ENCODE measurements at places on chromosomes 4 and X. TPM values are rescaled to one million over a fixed set of nuclear protein-coding genes. Genes with fewer than 3 reads are reported as not detected.
A peak's percentile ranks its signal among the peaks of the same experiment; 100 is the strongest.

GRCh38 chr4:119739796-119740195 lies 111.2 kb upstream of the PDE5A start:
- no peak for DNase-seq

GRCh38 chr4:100067255-100067654 lies 117.2 kb upstream of the H2AZ1 start:
- no peak for DNase-seq

DNA sequence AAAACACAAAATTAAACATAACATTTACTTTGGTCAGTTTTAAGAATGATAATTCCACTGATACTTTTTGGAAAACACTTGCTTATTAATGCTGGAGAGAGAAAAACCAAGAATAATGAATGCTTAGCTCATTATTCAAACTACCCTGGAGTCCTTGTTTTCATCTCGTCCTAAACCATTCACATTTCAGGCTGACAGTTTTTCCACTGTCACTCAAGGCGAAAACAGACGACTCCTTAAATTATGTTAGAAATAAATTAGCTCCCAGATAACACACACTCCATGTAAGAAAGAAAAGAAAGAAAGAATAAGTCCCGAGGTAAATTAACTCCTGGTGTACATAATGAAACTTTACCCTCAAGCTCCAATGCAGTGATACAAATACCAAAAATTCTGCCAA lies 33.5 kb downstream of the TLR10 start:
- DNase-seq: no peak

GRCh38 chr4:85455942-85456341 lies 19.0 kb upstream of the ARHGAP24 start:
- DNase-seq: no peak

DNA sequence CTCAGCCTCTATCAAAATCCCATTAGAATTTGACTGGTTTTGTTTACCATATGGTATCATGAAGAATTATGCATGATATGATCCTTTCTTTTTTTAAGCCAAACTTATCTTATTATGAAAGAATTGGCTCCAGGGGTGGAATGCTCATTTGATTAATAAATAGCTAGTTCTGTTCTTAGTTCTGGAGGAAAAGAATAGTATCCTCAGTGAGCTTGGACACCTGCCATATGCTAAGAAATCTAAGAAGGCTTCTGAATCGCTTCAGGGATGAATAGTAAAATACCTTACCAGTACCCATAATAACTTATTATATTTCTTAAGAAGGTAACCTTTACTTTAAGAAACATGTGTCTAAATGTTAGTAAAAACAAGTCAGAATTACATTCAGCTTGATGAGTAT lies 803.6 kb downstream of the ADGRL3 start:
- no peak for DNase-seq

GRCh38 chr4:55849724-55850123 lies 3.7 kb upstream of the EXOC1 start:
- DNase-seq: no peak

GRCh38 chr4:21742326-21742725 lies 206.2 kb downstream of the KCNIP4 start:
- no peak for DNase-seq

- DNase-seq: no peak
These were observed 8.7 kb upstream of the ANK2 start for GRCh38 chr4:113040793-113041192.

DNA sequence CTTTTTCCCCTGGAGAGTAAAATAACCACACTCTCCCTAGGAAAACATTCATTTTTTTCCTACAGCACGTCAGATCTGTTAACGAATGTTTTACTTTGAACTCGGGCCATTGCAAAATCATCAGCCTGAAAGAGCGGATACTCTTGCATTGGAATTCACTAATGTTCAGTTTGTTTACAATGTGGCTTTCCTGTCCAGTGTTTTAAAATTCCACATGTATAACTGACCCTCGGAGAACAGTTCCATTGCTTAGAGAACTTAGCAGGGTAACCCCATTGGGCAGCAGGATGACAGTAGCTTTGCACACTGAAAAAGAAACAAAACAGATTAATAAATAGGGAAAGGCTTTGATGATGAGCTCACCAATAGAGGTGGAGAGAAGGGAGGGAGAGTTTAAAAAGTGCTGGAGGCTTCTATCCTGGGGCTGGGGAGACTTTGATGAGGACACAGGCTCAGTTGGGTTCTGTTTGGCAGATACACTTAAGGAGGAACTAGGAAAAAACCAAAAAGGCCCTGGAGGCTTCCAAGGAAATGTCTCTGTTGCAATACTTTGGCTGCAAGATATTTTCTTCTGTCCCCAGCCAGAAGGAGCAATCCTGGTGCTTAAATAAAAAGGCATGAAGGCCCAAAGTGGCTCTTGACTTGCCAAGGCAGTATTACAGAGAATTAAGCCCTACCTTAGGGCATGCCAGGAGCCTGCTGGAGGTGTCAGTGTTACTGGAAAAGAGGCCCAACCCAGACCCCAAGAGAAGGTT lies 143.1 kb downstream of the ARSF start:
- peak; percentile 32 for DNase-seq

GRCh38 chr4:176400816-176401461 lies 81.2 kb downstream of the SPCS3 start:
- DNase-seq: no peak

- DNase-seq: no peak
These were observed 124.0 kb upstream of the HPF1 start for GRCh38 chr4:169881769-169882168.

- no peak for DNase-seq
These were observed 380.8 kb downstream of the ANKRD50 start for GRCh38 chr4:124331781-124332180.

- no peak for DNase-seq
These were observed 104.3 kb upstream of the TTC29 start for GRCh38 chr4:147049946-147050345.

GRCh38 chr4:8177552-8177951 lies 18.9 kb upstream of the ABLIM2 start:
- no peak for DNase-seq

The EPHA5 gene
- 22.4 TPM for total RNA-seq

The SMR3B gene
- total RNA-seq: not detected

The GIMD1 gene
- total RNA-seq: not detected

The GTPBP6 gene
- total RNA-seq: 64.5 TPM

The MAGEA12 gene
- total RNA-seq: not detected

The RPS3A gene
- total RNA-seq: 3,245 TPM

The IQSEC2 gene
- 3.4 TPM for total RNA-seq

The PRKG2 gene
- total RNA-seq: 2.0 TPM
